Activated CD4-positive, alpha-beta T cell treated with anti-CD3 and anti-CD28 coated beads for 36 hours (primary cell): ENCODE measurements at places on chromosomes 11 and 22. TPM values are rescaled to one million over a fixed set of nuclear protein-coding genes. Genes with fewer than 3 reads are reported as not detected.

DNA sequence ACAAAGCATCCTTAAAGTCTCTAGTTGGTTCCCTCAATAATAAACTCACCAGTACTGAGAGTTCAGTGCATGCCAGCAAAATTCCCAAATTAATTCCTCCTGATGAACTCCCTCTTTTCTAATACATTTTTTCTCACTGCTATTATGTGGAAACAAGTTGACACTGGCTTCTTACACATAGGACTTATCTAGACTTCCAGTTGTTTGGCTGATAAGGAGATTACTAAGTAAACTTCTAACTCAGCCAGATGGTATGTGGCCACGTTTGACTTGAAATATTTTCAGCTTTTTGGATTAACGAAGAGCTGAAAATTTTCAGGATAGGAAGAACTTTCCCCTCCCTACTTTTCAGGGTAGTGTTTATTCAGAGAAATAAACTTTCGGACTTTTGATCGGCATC lies 1154.2 kb upstream of the TENM4 start:
- no peak for DNase-seq

- DNase-seq, result no peak
Observed at GRCh38 chr22:48866906-48867681, 960.6 kb downstream of the BRD1 start.

GRCh38 chr11:67282876-67283371 lies 6.2 kb upstream of the ANKRD13D start:
- DNase-seq, result peak; percentile 3

GRCh38 chr11:97962758-97963157 lies 1058.0 kb upstream of the CNTN5 start:
- no peak for DNase-seq

- peak; percentile 44 for DNase-seq
Observed at GRCh38 chr11:102807921-102808320, 10.0 kb upstream of the MMP1 start.

GRCh38 chr22:39988386-39989114 lies 6.2 kb upstream of the FAM83F start:
- DNase-seq, result no peak

DNA sequence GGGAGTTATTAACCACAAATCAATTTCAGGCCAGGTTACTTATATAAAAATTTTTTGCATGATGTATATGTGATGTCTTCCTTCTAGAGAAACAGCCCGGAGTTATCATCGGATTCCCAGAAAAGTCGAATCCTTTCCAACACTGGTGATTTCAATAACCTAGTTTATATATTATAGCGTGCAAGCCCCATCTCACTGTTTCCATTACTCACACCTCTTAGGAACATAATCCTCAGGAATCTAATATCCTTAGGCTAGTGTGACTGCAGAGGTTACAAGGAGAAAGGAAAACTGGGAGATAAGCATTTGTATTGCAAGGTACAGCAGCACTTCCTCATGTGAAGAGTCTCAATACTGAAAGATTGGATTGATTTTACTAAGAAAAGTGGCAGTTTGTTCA lies 20.3 kb downstream of the ARHGAP20 start:
- no peak for DNase-seq

DNA sequence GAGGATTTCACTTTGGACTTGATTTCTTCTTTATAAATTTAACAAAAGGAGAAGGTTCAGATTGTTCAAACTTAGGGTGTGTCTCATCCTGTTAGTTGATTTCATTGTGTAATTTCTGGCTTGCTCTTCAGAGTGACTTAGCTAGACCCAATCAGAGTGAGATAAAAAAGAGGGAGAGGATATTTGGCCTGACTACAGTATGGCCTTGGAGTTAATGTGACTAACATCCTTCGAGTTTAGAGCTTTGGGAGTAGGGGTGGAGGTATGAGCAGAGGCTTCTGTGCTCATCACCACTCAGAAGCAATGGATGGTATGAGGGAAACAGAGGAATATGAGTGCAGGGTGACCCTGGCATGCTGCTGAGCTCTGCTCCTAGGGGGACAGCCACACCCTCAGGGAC lies 114.2 kb downstream of the ME3 start:
- no peak for DNase-seq

DNA sequence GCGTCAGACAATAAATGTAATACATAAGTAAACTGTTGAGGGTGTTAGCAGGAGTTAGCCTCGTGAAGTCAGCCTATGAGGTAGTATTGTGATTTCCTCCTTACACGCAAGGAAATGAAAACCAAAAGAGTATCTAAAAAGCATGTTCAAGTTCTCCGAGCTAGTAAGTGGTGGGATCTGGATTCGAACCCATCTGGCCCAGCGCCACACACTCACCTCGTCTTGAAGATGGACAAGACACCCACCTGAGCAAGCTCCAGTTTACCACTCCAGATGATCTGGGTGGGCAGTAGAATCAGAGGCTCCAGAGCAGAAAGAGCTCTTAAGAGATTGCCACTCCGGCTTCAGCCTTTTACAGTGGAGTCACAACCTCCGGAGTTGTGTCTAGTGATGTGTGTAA lies 140.3 kb downstream of the PKNOX2 start:
- no peak for DNase-seq

DNA sequence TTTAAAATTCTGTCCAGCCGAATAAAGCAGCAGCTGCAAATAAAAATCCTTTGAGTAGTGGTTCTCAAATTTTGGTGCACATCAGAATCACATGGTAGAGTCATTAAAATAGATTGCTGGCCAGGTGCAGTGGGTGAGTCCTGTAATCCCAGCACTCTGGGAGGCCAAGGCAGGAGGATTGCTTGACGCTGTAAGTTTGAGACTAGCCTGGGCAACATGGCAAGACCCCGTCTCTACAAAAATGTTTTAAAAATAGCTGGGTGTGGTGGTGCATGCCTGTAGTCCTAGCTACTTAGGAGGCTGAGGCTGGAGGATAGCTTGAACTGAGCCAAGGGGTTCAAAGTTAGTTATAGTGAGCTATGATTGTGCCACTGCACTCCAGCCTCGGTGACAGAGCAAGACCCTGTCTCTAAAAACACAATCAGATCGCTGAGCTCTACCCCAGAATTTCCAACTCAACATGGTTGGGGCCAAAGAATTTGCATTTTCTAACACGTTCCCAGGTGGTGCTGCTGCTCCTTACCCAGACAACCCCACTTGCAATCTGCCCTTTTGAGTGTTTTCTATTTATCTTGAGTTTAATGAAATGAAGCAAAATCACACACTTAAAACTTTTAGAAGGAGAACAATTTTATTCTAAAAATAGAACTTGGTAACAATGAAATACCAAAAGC lies 48.8 kb downstream of the BIRC2 start:
- no peak for DNase-seq

GRCh38 chr11:102154806-102155205 lies 44.6 kb downstream of the YAP1 start:
- no peak for DNase-seq

GRCh38 chr11:44029977-44030911 lies 17.5 kb upstream of the ACCSL start:
- no peak for DNase-seq

GRCh38 chr11:118735203-118735602 lies 55.8 kb upstream of the TREH start:
- no peak for DNase-seq

DNA sequence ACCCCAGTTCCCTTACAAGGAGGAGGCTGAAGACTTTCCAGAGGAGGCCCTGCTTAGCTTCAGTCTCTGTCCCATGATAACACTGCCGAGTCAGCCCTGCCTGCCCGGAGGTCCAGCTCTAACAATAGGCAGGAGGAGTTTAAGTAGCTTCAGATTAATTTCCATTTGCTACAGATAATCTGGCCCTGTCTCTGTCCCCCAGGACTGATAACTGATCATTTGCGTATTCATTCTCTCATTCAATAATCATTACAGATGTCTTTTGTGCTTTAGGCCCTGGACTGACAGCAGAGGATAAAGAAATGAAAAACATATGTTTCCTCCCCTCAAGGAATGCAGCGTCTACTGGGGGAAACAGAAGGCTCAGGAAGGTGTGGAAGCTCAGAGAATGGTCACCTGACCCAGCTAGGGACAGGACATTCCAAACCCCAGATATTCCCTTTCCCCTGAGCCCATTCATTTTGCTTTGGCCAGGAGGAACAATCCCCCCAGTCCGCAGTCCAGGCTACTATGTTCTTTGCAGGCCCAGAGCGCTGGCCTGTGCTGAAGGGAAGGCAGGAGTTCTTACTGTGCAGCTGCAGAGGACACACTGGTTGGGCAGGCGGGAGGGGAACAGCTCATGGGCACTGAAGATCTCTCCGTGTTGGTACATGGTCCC lies 20.8 kb downstream of the CHRDL2 start:
- no peak for DNase-seq

DNA sequence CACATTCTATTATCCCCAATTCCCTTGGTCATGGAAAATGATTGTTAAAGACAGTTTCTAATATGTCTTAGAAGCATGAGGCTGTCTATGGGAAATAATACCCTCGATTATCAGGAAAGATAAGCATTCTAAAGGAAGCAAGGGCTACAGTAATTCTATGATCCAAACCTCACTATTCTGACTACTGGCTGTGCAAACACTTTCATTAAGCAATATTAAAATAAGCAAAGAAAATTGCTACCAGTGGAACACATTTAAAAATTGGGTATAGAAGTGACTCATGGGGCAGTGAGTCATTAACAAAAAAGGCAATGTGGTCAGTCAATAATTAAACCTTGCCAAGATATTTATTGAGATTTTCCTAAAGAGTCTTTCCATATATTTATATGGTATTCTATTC lies 1415.2 kb upstream of the TENM4 start:
- DNase-seq, result no peak

DNA sequence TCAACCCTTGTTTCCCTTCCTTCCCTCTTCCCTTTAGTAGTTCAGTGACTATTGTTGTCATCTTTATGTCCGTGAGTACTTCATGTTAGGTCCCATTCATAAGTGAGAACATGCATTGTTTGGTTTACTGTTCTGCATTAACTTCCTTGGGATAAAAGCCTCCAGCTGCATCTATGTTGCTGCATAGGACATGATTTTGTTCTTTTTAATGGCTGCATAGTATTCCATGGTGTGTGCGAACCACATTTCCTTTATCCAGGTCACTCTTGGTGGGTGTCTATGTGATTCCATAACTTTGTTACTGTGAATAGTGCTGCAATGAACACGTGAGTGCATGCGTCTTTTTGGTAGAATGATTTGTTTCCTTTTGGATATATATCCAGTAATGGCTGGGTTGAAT lies 163.3 kb downstream of the FBXO7 start:
- no peak for DNase-seq

- DNase-seq, result no peak
Observed at GRCh38 chr11:114813189-114813718, 134.9 kb downstream of the NXPE2 start.

DNA sequence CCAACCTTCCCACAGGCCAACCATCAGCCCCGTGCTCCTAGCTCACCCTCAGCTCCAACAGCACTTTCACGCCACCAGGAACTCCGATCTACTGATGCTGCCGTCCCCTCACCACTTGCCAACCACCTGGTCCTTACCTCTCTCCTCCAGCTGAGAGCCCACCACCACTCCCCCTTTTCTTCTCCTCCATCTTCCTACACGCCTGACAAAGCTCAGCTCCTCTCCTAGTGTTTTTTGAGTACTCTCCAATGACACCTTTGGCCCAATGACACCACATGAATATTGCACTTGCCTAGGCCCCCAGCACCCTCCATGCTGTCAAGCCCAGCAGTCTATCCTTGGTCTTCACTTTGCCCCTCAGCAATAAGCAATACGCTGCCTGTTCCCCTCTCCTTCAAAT lies 30.7 kb downstream of the HIRA start:
- no peak for DNase-seq

DNA sequence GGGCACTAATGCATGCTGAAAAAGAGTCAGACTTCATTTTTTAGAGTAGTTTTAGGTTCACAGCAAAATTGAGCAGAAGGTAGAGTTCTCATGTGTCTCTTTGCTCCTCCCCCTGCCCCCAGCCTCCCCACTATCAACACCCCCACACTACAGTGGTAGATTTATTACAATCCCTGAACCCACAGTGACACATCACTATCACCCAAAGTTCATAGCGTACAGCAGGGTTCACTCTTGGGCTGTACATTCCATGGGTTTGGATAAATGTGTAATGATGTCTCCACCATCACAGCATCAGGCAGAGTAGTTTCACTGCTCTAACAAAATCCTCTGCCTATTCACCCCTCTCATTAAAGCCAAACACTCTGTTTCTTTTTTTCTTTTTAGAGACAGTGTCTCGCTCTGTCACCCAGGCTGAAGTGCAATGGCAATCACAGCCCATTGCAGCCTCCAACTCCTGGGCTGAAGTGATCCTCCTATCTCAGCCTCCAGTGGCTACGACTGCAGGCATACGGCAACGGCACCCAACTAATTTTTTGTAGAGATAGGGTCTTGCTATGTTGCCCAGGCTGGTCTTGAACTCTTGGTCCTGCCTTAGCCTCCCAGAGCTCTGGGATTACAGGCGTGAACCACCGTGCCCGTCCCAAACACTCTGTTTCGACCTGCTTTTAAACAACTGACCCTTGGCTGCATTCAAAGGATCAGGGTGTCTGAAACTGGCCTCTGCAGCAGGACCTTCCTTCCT lies 4.1 kb downstream of the BEST1 start:
- DNase-seq, result no peak

- no peak for DNase-seq
Observed at GRCh38 chr11:105448703-105449079, 161.2 kb upstream of the GRIA4 start.

- no peak for DNase-seq
Observed at GRCh38 chr22:27490080-27490479, 311.5 kb downstream of the MN1 start.

DNA sequence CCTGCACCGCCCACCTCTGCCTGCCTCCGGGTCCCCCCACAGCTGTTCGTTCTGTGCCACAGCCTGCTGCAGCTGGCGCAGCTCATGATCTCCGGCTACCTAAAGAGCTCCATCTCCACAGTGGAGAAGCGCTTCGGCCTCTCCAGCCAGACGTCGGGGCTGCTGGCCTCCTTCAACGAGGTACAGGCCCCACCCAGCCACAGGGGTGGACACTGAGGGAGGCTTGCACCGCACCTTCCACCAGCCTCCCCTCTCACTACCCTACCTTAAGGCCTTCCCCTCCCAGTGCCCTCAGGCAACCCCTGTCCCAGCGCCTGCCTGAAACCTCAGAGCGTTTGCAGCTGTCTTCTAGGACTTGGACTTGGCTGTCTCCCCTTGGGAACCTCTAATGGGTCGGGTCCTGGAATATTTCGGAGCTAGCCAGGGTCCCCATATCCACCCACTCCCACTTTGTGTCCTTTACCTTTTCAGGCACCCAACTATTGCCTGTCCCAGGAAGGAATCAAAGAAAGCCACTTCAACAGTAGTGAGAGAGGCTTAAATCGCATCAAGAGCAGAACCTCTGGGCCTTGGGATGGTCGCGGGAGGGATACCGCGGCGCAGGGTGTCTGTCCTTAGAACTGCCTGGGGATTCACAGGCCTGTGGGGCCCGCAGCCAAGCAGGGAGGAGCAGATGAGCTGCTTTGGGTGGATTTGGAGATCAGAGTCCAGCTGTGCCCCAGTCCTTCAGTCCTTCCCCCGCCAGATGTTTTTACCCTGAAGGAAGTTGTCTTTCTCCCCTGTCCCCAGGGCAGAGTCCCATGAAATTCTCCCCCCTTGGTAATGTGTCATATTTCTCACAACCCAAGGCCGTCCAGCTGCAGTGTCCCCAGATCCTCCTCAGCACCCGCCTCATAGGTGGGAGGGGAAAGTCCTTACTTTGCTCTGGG lies 13.3 kb downstream of the SLCO2B1 start:
- DNase-seq, result no peak

The SCGB1C1 gene
- total RNA-seq, result not detected

The KRTAP5-2 gene
- total RNA-seq, result not detected

The INSC gene
- 0.69 TPM for total RNA-seq

The KRTAP5-8 gene
- not detected for total RNA-seq

The ANO9 gene
- 38.8 TPM for total RNA-seq

The NPTXR gene
- total RNA-seq, result 1.3 TPM

The NOX4 gene
- not detected for total RNA-seq

The RBMXL2 gene
- not detected for total RNA-seq

The CCND1 gene
- 0.77 TPM for total RNA-seq

The TMEM45B gene
- total RNA-seq, result 2.1 TPM

The ZP1 gene
- total RNA-seq, result not detected

The PLAAT4 gene
- total RNA-seq, result 18.7 TPM
